ENCODE measurements at places on chromosomes 6 and 20. TPM values are rescaled to one million over a fixed set of nuclear protein-coding genes. Genes with fewer than 3 reads are reported as not detected.

GHRH gene
- not detected for total RNA-seq

- H3K4me1 ChIP-seq = peaks cover 9% of the 10 kb centered on the region
- DNase-seq = no peak
- no peak overlapping the region for H3K4me3 ChIP-seq
- H3K27me3 ChIP-seq = no peaks in the 10 kb centered on the region
Observed at GRCh38 chr20:17627101-17627955, 54.7 kb downstream of the RRBP1 start.

GRCh38 chr6:111551521-111552231 lies 54.0 kb downstream of the TRAF3IP2 start:
- no peaks in the 10 kb centered on the region for H3K27me3 ChIP-seq
- no peak overlapping the region for H3K27ac ChIP-seq
- peaks cover 14% of the 10 kb centered on the region for H3K4me1 ChIP-seq
- H3K4me3 ChIP-seq = no peak overlapping the region
- no peaks in the 10 kb centered on the region for H3K36me3 ChIP-seq

- DNase-seq = no peak
- no peak overlapping the region for H3K4me3 ChIP-seq
- no peaks in the 10 kb centered on the region for H3K36me3 ChIP-seq
- no peak overlapping the region for H3K27ac ChIP-seq
Observed at GRCh38 chr6:37584654-37585522, 85.2 kb upstream of the CCDC167 start.

DNA sequence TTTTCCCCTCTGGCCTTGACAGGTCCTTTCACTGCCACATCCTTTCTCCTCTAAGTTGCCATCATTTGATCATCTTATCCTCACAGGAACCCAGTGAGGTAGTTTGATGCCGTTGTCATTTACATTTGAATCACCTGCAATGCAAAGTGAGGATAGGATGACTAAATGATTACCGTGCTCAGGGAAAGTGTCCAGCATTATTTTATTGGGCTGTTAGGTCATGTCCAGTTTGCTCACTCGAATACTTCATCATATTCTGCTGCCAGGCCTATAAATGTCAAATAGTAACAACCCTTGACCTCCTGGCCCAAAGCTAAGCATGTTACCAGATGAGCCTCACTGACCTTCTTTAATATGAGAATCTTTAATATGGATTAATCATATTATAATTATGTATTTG lies 1068.7 kb upstream of the FLRT3 start:
- no peak overlapping the region for H3K27ac ChIP-seq
- no peak for DNase-seq
- H3K27me3 ChIP-seq = no peaks in the 10 kb centered on the region
- no peaks in the 10 kb centered on the region for H3K36me3 ChIP-seq
- H3K4me1 ChIP-seq = no peaks in the 10 kb centered on the region
- H3K4me3 ChIP-seq = no peak overlapping the region

Measured in right lobe of liver (tissue), 6 donors.